Stimulated activated CD8-positive, alpha-beta memory T cell treated with anti-CD3 and anti-CD28 coated beads, Interleukin-7, amount 100 ng/mL, for 4 hours (primary cell): ENCODE measurements at places on chromosomes 6 and 20.
A peak's percentile ranks its signal among the peaks of the same experiment; 100 is the strongest.

- no peak for DNase-seq
Measured at GRCh38 chr20:35226884-35227681, 593 bp downstream of the MMP24 start.

GRCh38 chr20:20138301-20139064, 86.2 kb downstream of the CFAP61 start:
- no peak for DNase-seq

DNA sequence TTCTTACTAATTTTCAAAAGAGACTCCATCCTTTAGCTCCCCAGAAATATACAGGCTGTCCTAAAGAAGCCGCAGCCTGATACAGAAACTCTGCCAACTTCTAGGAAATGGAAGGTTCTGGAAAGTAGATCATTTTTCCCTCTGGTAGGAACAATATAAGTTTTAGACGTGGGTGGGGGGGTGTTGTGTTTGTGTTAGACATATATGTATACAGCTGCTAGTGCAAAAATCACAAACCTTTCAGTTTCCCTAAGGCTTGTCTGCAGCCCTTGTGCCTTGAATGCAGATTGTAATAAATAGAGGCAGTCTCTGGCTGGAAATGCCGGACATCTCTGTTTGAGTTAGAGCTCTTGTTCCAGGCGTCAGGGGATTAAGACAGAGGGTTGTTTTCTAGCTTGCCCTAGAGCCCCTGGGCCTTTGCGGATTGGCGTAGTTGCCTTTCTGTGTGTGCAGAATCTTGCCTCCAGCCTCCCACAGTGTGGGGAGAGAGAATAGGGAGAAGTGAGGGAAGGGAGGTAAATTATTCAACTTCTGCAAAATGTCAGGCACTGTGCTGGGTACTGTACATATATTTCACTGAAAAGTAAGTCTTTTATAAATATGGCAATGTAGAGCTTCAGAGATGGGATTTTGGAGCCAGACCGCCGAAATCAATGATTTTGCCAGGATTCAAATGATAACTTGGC, 269.7 kb downstream of the PRL start:
- DNase-seq = no peak

DNA sequence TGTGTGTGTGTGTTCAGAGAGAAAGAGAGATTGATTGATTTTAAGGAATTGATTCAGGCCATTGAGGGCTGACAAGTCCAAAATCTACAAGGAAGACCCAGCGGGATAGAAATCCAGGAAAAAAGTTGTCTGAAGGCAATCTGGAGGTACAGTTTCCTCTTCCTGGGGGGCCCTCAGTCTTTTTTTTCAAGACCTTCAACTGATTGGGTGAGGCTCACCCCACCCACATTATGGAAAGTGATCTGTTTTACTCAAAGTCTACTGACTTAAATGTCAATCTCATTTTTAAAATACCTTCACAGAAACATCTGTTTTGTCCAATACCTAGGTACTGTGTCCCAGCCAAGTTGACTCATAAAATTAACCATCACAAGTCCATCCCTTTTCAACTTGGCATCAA, 243.0 kb upstream of the PLN start:
- no peak for DNase-seq

- DNase-seq = peak; percentile 72
Measured at GRCh38 chr6:34237722-34238584, 1.3 kb downstream of the HMGA1 start.

DNA sequence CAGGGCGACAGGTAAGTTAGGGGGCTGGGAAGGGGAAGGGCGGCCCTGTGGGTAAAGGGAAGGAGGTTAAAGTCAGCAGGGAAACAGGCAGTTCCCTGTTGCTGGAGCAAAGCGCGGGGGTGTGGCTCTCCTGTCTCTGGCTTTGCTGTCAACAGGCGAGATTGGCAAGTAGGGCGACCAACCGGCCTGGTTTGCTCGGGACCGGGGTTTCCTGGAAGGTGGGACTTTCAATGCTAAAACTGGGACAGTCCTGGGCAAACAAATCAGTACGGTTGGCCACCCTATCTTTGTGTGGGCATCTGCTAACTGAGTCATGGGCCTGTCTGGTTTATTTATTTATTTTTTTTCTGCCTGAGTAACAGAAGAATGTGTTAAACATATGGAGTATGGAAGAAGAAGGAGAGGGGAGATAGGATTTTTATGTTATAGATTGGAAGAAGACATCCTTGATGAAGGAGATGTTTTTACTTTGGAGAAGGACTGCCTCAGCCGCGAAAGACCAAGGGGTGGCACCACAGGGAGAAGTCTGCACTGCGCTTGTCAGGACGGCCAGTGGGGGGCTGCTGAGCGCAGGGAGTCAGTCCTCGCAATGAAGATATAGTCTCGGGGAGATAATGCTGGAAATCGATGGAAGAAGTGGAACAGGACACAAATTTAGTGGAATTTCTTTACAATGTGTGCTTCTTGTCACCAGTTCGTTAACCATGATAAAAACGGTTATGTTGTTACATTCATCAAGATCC, 43.4 kb upstream of the ESR1 start:
- DNase-seq = no peak

GRCh38 chr6:48825501-48826151, 637.4 kb downstream of the MMUT start:
- DNase-seq = no peak

DNA sequence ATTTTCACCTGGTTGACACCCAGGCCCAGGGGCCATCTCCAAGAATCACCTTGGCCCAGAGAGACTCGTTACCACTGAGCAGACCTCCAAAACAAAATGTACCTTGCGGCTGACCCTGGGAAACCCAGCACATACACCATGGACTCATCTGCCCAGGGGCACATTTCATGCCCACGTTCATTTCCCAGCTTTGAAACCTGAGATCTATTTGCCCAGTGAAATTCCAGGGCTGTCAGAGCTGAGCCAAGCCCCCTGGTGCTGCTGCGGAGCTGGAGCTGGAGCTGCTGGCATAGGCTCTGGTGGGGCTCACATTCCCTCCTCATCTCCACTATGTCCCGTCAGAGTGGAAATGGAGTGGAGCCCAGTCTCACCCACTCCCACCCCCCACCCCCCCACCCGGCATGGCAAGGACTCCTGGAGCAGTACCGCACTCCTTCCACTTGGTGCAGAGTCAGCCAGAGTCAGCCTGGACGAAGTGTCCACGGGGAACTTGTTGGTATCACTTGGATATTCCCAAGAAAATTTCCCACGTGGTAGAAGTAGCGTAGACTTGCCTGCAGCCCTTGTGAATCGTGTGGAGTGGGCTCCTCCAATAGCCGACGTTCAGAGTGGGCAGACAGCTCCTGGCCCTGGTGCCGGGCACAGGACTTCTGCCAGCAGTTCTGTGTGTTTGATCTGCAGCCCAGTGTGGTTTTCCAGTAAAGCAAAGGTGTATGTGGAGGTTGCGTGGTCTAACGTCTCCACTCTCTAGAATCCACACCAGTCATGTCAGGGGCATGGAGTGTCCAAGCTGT, 18.1 kb upstream of the OSER1 start:
- DNase-seq = no peak

- DNase-seq = no peak
Measured at GRCh38 chr20:45346291-45346718, 1.9 kb downstream of the SDC4 start.

DNA sequence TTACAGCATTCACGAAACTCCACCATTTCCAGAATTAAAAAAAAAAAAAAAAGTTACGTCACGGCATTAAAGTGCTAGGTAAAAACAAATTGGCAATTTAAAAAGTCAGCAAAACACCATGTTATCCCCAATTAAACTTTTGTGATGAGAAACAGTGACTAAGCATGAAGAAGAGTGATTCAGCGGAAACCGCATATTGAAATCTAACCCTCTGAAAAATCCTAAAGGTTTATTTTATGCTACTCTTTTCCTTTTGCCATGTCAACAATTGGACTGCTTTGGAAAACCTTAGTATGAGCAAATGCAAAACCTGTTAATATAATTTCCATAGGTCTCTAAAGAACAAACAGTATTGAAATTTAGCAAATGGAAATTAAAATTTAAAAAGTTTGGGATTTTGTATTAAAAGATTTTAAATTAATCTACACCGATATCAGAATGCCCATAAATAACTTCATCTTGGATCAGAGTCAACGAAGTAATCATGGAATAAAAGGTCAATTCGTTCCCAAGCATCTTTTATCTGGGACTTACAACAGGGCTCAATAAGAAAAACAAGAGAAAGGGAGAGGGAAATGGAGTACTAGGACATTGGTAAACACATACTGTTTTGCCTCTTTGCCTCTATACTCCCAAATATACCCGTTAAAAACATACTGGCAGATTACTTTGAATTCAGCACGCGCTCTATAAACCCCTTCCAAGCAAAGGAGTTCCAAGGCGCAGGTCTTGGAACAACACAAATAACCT, 1.1 kb downstream of the FBXO30 start:
- no peak for DNase-seq

- no peak for DNase-seq
Measured at GRCh38 chr6:71335544-71335943, 46.9 kb downstream of the OGFRL1 start.

DNA sequence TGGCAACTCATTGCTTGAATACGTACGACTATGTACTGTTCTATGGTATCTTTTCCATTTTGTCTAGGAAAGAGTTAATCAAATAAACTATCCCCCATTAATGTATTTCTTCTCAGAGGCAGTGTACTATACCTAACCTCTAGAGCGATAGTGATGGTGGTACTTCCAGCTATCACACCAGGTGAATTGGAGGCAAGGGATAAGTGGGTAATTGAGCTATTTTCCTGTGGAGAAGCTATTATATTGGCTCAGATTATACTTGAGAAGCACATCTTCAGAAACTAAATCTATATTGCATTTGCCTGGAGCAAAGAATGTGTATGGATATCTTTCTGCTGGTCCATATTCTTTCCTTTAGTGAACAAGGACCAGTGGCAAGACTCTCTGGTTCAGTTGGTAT, 430.7 kb upstream of the KHDRBS2 start:
- DNase-seq = no peak

GRCh38 chr6:40706178-40706577, 119.0 kb upstream of the LRFN2 start:
- no peak for DNase-seq

- no peak for DNase-seq
Measured at GRCh38 chr6:133262804-133263203, 21.6 kb downstream of the EYA4 start.

- no peak for DNase-seq
Measured at GRCh38 chr6:169972736-169973135, 221.3 kb downstream of the ERMARD start.

GRCh38 chr6:8301502-8301901, 133.8 kb downstream of the SLC35B3 start:
- DNase-seq = no peak

GRCh38 chr20:53767206-53767930, 173.7 kb upstream of the ZNF217 start:
- no peak for DNase-seq

DNA sequence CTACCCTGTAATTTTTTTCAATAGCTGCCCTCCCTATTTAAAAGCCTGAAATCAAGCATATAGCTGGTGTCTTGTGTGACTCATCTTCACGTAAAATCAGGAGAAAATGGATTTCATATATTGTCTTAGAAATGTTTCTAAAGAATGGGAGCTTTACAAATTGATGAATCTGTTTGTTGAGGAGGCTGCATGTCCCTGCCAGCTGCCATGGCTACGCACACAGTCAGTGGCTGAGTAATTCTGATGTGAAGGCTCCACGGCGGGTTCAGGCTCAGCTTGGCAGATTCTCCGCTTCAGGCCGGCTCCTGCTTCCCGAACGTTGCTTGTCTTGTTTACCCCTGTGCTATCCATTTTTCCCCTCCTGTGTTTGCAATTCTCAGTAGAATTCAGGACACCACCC, 82.8 kb downstream of the CCDC170 start:
- no peak for DNase-seq

GRCh38 chr20:7123457-7123856, 356.0 kb downstream of the BMP2 start:
- DNase-seq = no peak

GRCh38 chr6:111707773-111708172, 102.1 kb upstream of the TRAF3IP2 start:
- no peak for DNase-seq

DNA sequence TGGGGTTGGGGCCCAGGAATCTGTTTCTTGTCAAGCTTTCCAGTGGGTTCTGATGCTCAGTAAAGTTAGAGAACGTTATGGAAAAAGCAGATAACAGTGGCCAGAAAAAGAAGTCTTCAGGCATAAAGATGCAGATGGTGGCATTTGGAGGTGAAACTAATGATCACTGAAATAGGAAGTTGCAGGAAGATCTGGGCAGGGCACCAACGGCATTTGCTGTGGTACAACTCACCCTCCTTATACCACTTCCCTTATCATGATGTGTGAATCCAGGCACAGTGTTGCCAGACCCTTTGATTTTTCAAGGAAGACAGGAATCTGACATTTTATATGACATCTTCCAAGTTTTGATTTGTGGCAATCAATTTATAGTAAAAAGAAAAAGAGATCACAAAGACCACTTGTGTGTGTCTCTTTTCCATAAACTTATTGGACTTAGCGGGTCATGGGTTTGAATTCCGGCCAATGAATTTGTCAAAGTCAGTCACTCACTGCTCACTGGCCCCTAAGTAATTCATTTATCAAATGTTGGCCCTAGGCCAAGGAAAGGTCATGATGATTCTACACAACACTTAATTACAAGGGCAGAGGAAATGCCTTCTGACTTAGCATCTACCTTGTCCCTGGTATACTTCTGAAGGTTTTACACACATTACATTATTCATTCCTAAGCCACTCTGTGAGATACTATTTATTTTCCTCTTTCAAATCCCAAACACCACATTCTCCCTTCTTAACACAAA, 37.6 kb downstream of the LAMP5 start:
- DNase-seq = no peak

DNA sequence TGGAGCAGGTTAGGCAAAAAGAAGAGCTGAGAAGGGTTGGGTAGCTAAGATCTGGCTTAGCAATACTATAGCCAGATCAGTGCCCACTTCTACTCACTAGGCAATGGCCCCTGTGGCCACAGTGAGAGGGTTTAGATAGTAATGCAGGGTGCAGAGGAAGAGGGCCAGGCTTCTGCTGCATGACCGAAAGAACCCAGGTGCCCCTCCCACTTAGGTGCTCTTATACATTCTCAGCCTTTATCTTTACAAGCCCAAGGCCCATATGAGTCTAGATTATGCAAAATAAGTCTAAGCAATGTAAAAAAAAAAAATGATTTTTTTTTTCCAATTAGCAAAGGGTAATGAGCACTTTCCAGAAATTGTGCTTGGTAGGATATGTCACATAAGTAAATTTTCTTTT, 171.3 kb downstream of the CD24 start:
- no peak for DNase-seq
